ENCODE measurements at places on chromosomes 6 and 20.

GRCh38 chr6:3748208-3749066 is 3.1 kb downstream of the PXDC1 start:
- DNase-seq, result no peak

- no peak for DNase-seq
Observed at GRCh38 chr20:1186367-1186991, 1.7 kb upstream of the TMEM74B start.

DNA sequence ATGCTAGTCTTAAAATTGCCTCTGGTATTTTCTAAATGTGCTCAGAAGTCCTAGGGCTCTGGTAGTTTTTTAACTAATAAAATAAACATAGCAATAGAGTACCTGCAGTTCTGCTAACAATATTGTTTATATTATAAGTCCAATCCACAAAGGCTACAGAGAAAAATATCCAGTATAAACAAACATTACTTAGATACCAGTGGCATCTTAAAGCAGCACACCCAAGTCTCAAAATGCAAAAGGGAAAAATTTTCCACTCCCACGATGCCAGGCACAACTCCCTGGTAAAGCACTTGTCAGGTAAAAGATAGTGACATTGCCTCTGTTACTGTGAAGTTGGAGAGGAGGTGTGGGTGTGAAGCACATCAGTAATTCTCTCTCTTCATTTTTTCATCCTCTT is 123.3 kb downstream of the OGFRL1 start:
- no peak for DNase-seq

DNA sequence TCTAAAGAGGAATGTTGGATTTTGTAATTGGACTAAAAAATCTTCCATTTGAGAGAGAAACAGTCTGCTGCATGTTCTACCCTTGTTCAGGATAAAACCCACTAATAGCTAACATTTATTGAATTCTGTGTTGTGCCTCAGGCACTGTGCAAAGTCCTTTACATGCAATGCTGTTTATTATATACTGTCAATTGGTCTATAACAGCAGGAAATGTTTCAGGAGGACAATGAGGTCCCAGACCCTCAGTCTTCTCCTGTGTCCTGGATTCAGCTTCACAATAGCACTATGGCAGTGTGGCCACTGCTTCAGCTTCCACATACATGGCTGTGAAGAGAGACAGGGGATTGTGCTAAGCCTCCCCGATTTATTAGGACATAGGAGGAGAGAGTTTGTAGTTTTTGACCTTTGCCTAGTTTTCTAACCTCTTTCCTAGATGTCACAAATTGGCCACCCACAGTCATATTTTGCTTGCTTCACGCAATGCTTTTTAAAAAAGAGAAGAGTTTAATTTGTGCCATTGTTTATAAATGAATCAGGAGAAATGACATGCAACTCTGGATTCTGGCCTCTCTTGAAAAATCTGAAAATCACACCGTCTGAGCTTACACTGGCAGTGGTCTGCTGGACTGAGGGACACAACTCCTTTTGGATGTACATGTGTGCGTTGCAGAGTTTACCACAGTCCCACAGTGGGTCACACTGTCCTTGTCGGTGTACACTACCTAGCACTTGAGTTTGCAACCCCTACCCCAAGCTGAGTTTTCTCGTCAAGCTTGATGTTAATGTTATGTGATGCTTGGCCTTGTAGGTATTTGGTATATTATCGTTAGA is 11.3 kb downstream of the PTPN1 start:
- DNase-seq, result no peak

- no peak for DNase-seq
Observed at GRCh38 chr6:79623106-79623505, 8.0 kb upstream of the SH3BGRL2 start.

DNA sequence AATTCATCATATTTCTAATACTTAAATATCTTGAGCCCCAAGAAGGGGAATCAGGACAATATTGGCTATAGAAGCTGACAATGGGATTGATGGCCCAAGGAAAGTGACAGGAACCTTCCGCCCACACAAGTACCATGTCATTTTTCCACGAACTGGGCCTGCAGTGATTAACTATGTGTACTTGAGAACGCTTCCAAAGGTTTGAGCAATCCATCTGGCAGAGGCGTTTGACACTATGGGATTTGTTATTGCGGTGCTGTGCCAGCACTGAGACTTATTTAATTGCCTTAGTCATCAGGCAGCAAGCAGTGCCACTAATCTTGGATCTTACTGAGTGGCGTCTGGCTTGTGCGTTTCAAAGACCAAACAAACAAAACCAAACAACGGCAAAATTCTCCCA is 135.6 kb upstream of the UST start:
- DNase-seq, result no peak

DNA sequence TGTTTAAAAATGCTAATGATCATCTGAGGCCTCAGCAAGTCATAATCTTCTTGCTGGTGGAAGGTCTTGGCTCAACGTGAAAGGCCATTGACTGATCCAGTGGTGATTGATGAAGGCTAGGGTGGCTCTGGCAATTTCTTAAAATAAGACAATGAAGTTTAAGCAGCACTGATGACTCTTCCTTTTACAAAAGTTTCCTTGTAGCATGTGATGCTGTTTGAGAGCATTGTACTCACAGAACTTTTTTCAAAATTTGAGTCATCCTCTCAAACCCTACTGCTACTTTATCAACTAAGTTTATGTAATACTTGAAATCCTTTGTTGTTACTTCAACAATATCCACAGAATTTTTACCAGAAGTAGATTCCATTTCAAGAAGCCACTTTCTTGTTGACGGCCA is 382.3 kb downstream of the ESR1 start:
- no peak for DNase-seq

DNA sequence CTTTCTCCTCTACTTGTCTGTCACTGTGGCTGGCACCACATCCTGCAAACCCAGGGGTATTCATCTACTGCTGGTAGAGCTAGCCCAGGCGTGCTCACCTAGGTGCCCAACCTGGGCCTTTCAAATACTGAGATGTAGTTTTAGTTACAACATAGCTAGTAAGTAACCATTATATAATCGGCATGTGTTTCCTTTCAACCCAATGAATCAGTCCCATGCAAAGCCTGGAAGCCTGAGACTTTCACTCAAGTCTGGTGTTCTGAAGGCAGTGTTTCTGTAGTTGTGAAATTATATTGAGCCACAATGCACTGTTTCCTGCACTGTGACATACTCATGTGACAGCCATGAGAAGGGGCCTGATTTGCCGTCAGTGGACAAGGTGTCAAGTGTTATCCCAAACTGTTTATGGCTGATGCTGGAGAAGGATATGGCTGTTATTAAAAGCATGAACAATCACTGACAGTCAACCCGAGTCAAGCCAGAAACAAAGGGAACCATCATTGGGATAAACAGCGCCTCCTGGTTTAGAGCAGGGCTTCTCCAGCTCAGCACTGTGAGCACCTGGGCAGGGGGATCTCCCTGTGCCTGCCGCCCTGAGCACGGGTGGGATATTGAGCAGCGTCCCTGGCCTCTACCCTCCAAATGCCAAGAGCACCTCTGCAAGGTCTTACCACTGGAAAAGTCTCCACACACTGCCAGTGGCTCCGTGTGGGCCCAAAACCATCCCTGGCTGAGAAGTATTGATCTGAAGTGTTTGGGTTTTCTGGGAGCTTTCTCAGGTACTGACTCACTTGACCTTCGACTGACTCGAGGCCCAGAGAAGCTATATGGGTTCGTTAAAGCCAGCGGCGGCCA is 1.6 kb downstream of the PSMA7 start:
- no peak for DNase-seq

DNA sequence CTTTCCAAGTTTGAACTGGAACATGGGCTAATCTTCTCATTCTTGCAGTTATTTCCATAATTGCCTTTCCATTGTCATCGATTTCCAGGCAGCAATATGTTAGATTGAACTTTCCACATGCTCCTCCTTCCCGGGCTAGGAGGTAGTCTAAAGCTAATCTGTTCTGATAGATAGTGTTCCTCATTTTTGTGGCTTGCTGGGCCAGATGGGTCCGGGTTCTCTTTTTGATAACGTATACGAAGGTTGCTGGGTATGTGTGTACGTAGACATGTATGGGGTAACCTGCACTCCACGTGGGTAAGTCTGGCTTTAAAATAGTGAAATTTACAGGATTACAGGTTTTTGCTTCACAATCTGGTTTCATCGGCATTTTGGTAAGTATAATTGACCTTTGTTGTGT is 14.0 kb upstream of the GMPR start:
- DNase-seq, result no peak

DNA sequence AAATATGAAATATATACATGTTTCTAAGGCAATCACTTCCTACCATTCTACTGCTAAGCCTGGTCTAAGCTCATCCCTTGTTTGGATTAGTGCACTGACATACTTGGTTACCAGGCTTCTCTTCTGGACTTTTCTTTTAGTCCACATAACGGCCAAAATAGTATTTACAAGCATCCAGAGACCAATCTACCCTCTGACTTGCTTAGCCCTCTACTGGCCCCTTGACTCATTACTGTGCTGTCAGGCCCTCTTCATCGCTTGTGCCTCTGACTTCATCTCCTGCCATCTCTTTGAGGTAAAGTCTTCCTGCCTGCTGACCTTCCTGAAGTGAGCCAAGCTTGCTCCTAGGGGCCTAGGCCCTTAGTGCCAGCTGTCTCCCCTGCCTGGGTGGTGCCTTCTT is 35.1 kb downstream of the TULP4 start:
- DNase-seq, result no peak

- DNase-seq, result no peak
Observed at GRCh38 chr6:20846602-20847028, 312.4 kb downstream of the CDKAL1 start.

GRCh38 chr6:53702316-53702715 is 36.8 kb upstream of the KLHL31 start:
- DNase-seq, result no peak

DNA sequence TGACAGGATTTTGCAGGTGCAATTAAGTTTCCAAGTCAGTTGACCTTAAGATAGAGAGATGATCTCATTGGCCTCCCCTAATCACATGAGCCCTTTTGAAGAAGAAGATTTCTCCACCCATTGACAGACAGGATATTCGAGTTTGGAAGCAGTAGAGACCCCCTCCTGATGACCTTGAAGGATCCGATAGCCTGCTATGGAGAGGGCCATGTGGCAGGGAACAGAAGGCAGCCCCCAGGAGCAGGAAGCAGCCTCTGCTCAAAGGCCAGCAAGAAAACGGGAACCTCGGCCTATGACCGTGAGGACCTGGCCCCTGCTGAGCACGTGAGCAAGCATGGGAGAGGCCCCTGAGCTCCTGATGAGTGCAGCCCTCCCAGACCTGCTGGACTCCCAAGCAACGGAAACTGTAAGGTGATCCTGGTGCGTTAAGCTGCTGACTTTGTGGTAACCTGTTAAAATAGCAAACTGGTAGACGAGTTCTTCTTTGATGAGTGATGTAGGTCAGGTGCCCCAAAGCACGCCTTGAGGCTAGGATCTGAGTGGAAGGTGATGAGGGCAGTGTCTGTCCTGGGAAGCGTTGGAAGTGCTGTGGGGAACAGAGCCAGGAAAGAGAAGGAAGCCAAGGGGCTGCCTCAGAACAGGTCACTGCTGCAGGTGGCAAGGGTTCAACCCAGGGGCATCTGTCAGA is 18.5 kb upstream of the TUBB2A start:
- no peak for DNase-seq

GRCh38 chr20:59829054-59829785 is 104.2 kb downstream of the SYCP2 start:
- no peak for DNase-seq

GRCh38 chr6:1043458-1043836 is 268.5 kb upstream of the FOXQ1 start:
- DNase-seq, result no peak

GRCh38 chr6:167757249-167757648 is 69.5 kb upstream of the AFDN start:
- no peak for DNase-seq

- DNase-seq, result no peak
Observed at GRCh38 chr20:35621560-35621946, 5.9 kb downstream of the SPAG4 start.

GRCh38 chr6:83637953-83638352 is 70.9 kb downstream of the SNAP91 start:
- DNase-seq, result no peak

GRCh38 chr6:160790028-160790792 is 88.2 kb downstream of the PLG start:
- DNase-seq, result no peak

DNA sequence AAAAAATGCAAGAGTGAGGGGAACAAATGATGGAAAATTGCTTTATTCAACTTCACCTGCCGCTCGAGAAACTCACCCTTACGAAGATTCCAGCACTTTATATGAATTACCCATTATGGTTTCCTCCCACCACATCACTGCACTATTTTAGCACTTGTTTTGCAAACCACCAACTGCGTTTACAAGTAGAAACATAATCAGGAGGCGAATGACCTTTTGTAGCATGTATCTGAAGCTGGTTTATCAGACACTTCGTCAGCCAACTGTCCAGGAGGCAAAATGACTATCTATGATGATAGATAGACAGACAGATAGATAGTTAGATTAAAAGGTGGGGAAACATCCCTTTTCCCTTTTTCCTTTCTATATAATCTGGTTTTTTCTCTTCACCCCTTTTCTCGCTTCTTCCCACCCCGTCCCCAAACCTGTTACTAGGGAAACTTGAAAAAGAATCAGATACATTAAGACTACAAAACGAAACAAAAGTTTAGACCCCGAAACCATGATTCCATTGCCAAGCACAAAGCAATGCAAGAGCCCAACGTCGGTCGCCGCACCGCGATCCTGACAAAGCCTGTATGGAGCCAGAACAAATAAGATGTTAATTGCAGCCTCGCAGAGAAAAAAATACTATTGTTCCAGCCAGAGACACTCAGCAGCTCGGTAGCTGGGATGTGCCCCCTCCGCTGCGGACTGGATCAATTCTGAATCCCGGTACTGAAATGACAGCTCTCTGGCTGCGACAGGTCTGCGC is 933 bp upstream of the ADGRB3 start:
- DNase-seq, result no peak

DNA sequence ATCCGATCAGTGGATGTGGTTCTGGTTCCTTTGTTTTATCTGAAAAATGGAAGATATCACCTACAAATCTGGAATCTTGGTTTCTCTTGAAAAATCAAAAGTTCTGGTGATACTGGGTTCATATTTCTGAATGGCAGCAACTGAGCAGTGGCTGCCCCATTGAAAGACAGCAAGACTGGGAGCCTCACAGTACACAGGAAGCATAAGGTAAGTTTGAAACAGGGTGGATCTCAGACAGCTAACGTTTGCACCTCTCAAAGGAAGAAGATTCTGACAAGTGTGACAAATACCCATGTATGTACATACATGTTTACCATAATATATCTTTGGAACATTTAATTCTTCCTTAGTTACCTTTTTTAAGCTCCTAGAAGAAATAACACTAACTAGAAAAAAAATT is at the start of gene SAMD3:
TSS of gene SAMD3 (minus strand) at position 177 of the 400 bp plus-strand sequence. CDS start 7,678 bp downstream, outside the sequence.
- no peak for DNase-seq

- no peak for DNase-seq
Observed at GRCh38 chr6:63573899-63574553, 1.7 kb downstream of the LOC128125822 start.
